ENCODE measurements at places on chromosomes 16 and 17.

GRCh38 chr16:72783716-72784318, 264.1 kb downstream of the ZFHX3 start:
- DNase-seq = no peak

DNA sequence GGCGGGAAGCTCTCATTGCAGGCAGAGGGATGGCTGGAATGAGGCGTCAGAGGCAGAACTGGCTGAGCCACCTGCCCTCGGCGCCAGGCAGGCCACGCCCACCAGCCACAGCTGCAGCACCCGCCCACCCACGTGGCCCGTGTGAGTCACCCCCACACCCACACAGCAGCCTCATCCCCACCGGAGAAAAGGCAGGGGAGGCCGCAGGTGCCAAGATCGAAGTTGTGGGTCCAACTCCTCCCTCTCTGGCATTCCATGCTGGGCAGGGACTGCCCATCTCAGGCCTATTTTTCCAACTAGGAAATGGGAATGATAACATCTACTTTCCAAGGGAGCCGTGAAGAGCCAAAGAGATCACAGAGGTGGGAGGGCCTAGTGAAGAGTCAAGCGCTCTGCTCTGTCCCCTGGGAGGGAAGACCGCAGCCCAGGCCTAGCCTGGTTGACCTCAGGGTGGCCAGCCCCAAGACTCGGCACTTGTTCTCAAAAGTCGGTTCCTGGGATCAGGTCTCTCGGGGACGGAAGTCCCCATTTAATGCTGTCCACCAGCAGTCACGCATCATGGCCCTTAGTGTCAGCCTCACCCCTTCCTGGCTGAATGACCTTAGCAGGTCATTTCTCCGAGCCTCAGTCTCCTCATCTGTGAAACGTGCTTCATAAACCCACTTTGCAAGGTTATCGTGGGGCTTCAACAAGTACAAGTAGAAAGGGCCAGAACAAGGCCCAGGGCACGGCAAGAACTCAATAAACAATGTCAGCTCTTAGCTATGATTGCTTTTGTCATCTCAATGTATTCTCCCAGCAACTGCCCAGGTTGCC, at the start of gene TRPV3:
TSS of gene TRPV3 (minus strand) at position 45 of the 816 bp plus-strand sequence. CDS start 2,962 bp downstream, outside the sequence.
- no peak for DNase-seq

- no peak for DNase-seq
These were observed 39.1 kb upstream of the PABPN1L start for GRCh38 chr16:88905563-88905962.

- no peak for DNase-seq
These were observed 4.2 kb upstream of the KLHL11 start for GRCh38 chr17:41869426-41869825.

GRCh38 chr17:75571197-75571884, 16.3 kb upstream of the MYO15B start:
- no peak for DNase-seq

DNA sequence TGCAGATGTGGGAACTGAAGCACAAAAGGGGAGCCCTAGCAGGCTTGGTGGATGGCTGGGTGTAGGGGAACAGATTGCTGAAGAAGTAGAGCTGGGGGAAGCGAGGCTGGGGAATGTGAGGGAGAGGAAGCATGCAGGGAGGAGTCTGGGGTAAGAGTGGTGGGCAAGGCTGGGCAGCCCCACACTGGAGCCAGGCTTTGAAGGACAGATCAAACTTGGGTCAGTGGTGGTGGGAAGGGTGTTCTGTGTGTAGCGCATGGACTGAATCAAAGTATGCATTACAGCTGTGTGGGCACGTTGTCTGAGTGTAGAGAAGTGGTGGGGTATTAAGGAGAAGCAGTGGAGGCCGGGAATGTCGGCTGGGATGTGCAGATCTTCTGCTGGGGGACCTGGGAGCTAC, 116.0 kb downstream of the CYLD start:
- no peak for DNase-seq

DNA sequence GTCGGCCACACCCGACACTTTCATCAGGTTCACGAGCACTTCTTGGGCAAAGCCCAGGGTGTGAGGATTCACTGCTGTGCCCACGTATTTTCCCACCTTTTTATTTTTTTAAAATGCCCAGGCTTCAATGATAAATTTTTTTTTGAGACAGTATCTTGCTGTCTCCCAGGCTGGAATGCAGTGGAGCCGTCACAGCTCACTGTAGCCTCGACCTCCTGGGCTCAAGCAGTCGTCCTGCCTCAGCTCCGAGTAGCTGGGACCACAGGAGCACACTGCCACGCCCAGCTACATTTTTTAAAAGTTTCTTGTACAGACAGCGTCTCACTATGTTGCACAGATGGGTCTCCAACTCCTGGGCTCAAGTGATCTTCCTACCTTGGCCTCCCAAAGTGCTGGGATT, 17.8 kb downstream of the UTS2R start:
- DNase-seq = no peak

DNA sequence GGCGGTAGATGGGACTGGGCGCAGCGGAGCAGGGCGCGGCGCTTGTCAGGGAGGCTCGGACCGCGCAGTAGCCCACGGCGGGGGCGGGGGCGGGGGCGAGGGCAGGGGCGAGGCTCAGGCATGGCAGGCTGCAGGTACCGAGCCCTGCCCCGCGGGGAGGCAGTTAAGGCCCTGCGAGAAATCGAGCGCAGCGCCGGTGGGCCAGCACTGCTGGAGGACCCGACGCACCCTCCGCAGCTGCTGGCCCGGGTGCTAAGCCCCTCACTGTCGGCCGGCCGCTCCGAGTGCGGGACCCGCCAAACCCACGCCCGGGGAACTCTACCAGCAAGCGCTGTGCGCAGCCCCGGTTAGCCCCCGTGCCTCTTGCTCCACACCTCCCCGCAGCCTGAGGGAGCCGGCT, 90.2 kb upstream of the RPL38 start:
- DNase-seq = no peak

Data from activated gamma-delta T cell (primary cell).